Fibroblast of the aortic adventitia (primary cell): ENCODE measurements at places on chromosomes 3 and 15. TPM values are rescaled to one million over a fixed set of nuclear protein-coding genes. Genes with fewer than 3 reads are reported as not detected.

VEPH1 gene
- 27.4 and 152 TPM in 2 replicates for total RNA-seq

GNB5 gene
- total RNA-seq, result 13.9 and 24.0 TPM in 2 replicates

UPK1B gene
- total RNA-seq, result 0.09 TPM in 1 of 2 replicates, not detected in the other

GPR176 gene
- total RNA-seq, result 49.7 and 160 TPM in 2 replicates

KPNA1 gene
- 31.6 and 47.3 TPM in 2 replicates for total RNA-seq

ROBO1 gene
- 25.3 and 34.2 TPM in 2 replicates for total RNA-seq

ASB14 gene
- under 0.01 TPM in 1 of 2 replicates, not detected in the other for total RNA-seq

MAP1A gene
- total RNA-seq, result 43.9 and 108 TPM in 2 replicates

FOXL2 gene
- under 0.01 TPM in 1 of 2 replicates, not detected in the other for total RNA-seq

FOXB1 gene
- not detected in 2 replicates for total RNA-seq

CAMKV gene
- total RNA-seq, result not detected in 2 replicates

GRM2 gene
- total RNA-seq, result under 0.01 and 0.25 TPM in 2 replicates

CAV3 gene
- not detected in 2 replicates for total RNA-seq

GOLGA6L7 gene
- not detected in 2 replicates for total RNA-seq

TBC1D2B gene
- 28.9 and 51.5 TPM in 2 replicates for total RNA-seq

EPHB1 gene
- total RNA-seq, result 1.2 and 3.0 TPM in 2 replicates

RFX7 gene
- total RNA-seq, result 4.1 and 9.5 TPM in 2 replicates

UBE2E2 gene
- total RNA-seq, result 36.7 and 49.1 TPM in 2 replicates

HAUS2 gene
- 41.4 and 41.5 TPM in 2 replicates for total RNA-seq

DPH3 gene
- total RNA-seq, result 4.5 and 33.4 TPM in 2 replicates

CELSR3 gene
- total RNA-seq, result 0.81 and 0.98 TPM in 2 replicates

ACP3 gene
- 0.63 TPM in 1 of 2 replicates, not detected in the other for total RNA-seq
